Fibroblast of upper back skin (primary cell): ENCODE measurements at places on chromosomes 6 and 20.

DNA sequence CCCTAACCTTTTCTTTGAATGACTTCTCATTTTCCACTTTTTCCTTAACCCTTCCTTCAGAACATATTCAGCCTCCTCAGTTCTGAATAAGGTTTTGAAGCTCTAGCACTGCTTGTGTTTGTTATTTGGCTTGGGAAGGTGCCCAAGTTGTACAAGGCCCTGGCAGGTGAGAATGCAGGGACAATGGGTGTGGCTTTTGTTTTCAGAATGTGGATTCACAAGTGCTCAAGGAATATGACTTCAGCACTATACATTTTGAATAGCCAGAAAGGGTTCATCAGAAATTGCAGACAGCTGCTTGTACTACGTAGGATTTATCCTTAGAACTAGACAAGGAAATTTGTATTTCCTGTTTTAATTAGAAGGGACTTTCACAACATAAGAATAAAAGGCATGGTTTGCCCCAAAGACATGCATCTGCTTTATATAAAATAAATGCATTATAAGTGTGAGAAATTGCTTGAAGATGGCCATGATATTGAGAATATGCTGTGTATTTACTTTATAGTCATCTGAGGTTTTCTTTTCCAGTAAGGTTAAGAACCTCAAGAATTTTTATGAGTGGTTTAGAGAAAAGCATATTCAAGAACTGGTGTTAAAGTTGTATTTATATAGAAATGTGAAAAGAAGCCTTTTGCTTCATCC is 29.3 kb upstream of the PRDM1 start:
- no peak for DNase-seq

DNA sequence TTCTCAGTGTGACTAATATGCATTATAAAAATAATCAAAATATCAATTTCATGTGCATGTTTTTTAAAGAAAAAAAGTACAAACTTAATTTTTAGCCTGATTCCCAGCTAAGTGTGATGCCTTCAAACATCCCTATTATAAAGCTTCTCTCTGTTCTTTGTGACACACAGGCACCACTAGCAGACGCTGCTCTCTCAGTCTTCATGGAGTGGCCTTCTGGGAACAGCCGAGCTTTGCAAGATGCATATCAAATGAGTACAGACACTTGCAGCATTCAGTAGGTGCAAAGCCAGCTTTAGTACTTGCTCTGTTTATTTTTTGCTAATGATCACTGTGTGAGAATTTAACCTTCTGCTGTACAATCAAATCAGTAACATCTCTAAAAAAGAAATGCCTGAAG is 340.0 kb downstream of the ADGRB3 start:
- DNase-seq = no peak

DNA sequence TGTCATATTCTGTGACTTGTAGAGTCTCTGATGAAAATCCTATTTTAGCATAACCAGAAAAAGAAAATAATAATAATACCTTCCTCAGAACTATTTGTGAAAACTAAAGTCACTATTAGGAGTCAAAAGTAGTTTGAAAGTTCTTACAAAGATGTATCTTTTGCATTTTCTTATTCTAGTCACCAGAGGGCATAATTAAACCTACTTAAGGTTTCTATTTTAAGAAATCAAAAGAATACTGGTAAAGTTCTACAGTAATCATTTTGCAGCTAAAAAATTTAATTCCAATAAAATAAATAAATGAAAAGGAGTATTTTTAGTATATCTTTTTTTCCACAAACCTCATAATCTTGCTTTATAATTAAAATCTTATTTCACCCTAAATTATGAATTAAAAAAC is 28.0 kb upstream of the MCM9 start:
- peak; percentile 4 for DNase-seq

- DNase-seq = no peak
Measured at GRCh38 chr20:24977797-24978196, 14.8 kb downstream of the APMAP start.

- no peak for DNase-seq
Measured at GRCh38 chr6:5486214-5486613, 224.9 kb downstream of the FARS2 start.

DNA sequence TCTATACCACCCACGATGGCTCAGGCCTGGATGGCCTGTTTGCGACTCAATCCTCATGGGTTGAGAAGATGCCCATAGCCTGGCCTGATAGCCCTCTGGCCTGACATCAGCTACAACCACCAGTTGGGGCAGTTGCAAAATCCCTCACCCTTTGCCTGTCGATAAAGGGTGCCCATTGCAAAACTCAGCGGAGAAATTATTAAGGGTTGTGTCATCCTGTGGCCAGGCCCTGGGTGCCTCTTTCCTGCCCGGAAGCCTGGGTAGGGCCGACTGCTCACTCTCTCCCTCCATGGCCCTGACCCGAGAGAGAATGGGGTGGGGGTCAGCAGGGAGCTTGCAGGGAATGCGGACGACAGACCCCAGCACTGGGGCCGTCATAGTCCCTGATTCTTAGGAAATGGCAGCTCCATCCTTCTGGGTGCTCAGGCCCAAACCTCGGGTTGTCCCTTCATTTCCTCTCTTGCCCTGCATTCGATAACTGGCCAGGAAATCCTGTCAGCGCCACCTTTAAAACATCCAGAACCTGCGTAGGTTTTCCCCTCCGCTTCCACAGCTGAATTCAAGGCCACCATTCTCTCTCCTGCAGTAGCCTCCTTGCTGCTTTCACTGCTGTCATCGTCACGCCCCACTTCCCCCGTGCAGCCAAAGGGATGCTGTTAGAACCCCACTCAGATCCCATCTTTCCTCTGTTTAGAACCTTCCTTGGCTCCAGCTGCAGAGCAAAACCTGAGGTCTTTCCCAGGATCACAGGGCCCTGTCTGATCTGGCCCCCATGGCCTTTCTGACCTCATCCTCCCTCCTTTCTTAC is 31.1 kb downstream of the CEBPB start:
- DNase-seq = no peak

GRCh38 chr6:109701774-109702173 is 10.7 kb downstream of the FIG4 start:
- no peak for DNase-seq

DNA sequence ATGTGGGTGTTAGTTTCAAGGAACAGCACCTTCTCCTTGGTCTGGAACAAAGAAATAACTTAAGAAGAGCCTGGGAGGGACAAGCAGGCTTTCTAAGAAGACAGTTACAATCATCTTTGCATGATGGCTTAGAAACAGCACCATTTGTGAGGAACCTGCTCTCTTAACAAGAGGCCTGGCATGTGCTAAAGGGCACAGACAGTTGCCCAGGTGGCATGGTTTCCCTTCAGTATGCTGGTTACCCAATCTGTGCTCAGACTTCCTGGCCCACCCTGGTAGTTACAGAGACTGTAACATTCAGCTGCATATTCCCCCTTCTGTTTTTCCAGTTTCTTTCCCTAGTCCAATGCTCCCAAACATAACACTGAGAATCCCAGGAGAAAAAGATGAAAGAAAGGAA is 84.0 kb downstream of the CHD6 start:
- DNase-seq = no peak

DNA sequence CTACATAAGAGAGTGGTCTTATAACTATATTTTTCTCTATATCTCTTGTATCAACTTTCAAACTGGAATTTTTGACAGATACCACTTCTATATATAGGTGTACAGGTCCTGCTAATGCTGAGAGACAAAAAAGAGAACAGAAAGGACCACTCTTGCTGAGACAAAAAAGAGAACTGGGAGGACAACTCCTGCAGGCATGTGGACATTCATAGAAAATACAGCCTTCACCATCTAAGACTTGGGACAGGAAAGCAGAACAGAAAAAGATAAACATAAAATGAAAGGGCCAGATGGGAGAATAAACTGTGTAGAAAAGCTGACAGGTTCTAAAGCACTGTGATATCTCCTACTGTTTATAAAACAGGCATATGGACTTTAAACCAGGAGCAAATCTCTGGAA is 541.0 kb upstream of the ADGRB3 start:
- DNase-seq = no peak

GRCh38 chr6:158909938-158910337 is 90.1 kb downstream of the RSPH3 start:
- no peak for DNase-seq

DNA sequence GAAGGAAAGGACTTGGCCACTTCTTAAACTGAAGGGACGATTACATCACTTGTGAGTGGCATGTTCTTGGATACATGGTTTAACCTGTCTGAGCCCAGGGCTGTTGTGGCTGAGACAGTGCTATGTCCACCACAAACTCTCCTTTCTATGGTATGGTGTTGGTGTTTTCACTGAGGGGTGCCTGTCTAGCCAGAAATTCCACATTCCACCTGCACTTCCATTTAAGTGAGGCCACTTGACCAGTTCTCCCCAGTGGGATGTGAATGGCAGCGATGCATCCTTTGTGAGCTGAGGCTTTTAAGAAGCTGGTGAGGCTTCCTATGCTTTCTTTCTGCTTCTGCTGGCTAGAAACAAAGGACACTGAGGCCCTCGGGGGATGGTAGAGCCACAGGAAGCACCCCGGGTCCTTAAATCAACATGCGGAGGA is 151.4 kb upstream of the CHD6 start:
- no peak for DNase-seq

- DNase-seq = peak; percentile 25
Measured at GRCh38 chr6:68197356-68197755, 437.7 kb upstream of the ADGRB3 start.

DNA sequence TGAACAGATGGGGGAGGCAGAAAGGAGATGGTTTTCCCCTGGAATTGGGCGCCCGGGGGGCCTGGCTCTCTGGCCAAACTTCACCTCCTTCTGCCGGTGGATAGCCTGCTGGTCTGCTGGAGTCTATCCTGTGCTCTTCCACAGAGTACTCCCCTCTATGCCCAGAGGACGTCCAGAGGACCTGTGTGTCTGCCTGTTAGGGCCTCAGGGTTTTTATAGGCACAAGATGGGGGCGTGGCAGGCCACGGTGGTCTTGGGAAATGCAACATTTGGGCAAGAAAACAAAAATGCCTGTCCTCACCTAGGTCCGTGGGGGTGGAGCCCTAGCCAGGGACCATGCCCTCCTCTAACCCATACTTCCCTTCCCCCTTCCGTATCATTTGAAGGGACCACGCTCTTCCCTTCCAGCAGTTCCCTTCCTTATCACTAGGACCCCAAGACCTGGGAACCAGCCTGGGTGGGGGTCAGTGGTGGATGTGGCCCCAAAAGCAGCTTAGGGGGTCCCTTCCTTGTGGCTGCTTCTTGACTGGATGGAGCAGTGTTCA is 53.6 kb upstream of the ZNF337 start:
- DNase-seq = no peak

DNA sequence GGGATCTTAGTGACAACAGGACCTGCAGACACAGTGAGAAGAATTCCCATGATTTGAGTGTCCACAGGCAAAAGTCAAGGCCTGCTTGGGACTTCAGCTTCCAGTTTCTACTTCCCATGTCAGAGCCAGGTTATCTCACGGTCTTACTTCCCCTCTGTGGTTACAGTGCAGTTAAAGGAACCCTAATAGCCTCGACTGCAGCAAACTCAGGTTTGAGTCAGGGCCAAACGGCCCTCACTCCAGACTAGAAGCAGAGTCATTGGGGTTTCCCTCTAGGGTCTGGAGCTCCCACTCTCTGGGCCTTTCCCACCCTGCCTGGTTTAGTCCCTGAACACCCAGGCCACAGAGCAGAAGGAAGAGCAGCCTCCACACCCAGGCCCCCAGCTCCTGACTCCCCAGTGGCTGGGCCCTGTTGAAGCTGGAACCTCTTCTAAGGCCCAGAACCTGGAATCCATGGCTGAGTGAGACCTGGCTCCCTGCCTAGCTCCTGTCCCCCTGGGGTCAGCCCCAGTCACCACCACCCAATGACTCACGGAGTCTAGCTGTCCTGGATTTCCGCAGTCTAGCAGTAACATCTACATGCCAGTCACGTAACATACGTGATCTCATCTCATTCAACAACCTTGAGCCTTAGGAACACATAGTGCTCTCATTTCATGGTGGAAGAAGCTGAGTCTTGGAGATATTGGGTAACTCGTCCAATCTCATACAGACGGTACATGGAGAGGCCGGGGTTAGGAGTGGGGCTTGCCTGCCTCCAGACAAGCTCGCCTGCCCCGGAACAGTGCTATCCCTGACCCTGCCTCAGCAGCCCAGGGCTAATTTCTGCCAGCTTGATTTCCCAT is 9.2 kb upstream of the GHRH start:
- DNase-seq = peak; percentile 27

DNA sequence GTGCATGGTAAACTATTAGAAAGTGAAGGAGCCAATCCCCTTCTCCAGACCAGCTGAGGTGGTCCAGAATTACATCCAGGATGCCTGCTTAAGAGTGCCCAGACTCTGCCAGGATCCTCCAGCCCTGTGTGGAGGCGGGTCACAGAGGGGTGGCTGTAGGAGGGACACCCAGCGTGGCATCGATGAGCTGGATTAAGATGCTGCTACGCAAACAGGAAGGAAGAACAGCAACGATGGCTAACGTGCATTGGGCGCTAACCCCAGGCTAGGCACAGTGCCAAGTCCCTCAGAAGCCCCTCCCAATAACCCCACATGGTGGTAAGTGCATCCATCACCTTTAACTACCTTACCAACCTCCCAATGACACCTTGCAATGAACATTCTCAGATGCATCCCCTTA is 63.9 kb upstream of the MRPS10 start:
- no peak for DNase-seq
